ENCODE measurements at places on chromosomes 5 and 9.

DNA sequence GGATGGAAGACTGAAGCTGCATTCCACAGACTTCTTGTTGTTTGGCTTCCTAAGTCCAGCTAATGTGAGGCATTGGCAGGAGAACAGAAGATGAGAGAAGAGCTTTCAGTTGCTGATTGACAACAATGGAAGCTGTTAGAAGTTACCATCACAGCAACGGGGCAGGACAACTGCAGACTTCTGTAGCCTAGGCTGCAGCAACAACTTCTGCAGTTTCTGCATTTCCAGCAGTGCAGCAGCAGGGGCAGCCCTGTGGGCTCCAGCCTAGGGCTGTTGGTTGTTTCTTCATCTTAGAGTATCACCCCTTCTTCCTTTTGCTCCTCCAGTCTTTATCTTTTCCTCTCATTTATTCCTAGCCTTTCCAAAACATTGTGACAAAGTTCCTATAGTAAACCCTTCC, 528.8 kb upstream of the PTGER4 start:
- DNase-seq: no peak

DNA sequence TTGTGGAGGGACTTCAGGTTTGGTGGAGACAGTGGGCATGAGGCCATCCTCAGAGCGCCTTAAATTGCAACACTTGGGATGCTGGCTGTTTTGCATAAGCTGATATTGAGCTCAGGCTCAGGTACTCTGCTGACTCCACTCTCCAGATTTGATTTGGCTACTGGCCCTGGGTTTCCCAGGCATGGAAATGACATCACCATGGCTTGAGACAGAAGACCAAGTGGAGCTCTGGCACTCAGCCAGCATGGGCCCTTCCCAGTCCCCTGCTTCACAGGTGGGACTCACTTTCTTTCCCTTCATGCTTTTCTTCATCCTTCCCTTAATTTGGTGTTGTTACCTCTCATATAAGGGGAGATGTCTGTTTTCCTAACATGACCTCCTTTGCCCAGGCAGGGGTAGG, 72.0 kb upstream of the IL12B start:
- DNase-seq: peak; percentile 31

DNA sequence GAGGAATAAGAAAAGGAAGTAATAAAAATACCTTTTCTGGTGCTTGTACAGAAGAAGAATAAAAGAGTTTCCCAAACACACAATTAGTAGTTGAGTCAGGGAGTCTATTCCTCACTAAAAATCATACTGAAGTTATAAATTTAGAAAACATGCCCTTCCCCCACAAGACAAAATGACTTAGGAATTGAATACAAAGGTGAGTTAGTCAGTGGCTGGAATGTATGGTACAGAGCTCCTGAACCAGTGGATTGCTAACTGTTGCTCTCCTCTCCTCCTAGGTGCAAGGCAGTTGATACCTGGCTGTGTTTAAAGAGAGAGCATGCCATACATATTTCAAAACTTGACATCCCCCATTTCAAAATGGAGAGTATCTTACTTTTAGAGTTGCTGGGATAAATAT, 1.9 kb downstream of the GDA start:
- no peak for DNase-seq

DNA sequence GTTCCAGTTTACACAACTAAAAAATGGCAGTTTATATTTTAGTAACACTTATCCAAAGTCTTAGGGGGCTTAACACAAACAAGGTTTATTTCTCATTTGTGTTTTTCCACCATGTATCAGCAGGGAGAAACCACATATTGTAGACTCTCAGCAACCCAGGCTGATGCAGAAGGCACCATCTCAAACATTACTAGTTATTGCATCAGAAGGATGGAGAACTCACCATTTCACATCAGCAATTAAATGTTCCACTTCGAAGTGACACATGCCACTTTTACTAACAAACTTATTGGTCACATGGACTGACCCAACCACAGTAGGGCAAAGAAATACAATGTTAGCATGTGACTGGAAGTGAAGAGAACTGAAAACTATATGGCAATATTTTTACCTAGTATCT, 22.5 kb upstream of the SMC2 start:
- DNase-seq: no peak

GRCh38 chr5:143790457-143791112, 21.4 kb upstream of the HMHB1 start:
- DNase-seq: peak; percentile 21

DNA sequence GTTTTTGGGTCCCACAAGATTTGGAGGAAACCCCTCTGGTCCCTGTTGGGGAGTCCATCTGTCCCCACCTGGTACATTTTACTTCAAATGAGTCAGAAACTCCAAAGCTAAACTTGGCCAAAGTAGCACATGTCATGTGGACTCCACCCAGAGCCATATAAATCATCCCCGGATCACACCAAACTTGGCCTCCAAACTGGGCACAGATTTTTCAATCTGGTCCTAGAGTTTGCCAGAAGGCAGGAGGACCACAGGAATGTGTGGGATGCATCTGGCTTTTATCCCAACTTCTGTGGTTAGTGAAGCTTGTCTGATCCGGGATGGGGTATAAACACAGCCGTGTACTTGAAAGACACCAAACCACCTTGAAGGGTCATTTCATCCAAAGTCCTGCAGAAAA, 66.3 kb downstream of the MAT2B start:
- DNase-seq: peak; percentile 96

DNA sequence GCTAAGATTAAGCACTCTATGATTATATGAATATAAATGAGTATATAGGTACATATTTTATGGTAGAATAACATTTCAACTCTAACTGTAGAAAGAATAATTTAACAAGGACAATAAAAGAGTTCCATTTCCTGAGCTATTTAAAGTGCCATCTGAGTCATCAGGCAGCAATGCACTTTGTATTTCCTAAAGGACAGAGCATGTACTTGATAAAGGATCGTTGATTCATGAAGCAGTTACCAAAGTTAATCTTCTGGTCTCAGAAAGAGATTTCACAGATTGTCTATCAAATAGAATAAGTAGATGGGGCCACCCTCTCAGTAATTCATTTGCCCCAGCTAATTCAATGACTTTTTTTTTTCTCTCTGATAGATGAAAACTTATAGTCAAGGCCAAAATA, 747.8 kb downstream of the CDH18 start:
- peak; percentile 61 for DNase-seq

GRCh38 chr5:132746954-132747615, at the start of gene CCNI2:
CCNI2 (plus strand) TSS chr5:132747426; CDS start chr5:132747496, 70 bp downstream.
- DNase-seq: peak; percentile 17

- no peak for DNase-seq
These were observed 47.5 kb upstream of the PPARGC1B start for GRCh38 chr5:149682532-149683075.

GRCh38 chr9:6632516-6633183, 12.9 kb downstream of the GLDC start:
- no peak for DNase-seq

DNA sequence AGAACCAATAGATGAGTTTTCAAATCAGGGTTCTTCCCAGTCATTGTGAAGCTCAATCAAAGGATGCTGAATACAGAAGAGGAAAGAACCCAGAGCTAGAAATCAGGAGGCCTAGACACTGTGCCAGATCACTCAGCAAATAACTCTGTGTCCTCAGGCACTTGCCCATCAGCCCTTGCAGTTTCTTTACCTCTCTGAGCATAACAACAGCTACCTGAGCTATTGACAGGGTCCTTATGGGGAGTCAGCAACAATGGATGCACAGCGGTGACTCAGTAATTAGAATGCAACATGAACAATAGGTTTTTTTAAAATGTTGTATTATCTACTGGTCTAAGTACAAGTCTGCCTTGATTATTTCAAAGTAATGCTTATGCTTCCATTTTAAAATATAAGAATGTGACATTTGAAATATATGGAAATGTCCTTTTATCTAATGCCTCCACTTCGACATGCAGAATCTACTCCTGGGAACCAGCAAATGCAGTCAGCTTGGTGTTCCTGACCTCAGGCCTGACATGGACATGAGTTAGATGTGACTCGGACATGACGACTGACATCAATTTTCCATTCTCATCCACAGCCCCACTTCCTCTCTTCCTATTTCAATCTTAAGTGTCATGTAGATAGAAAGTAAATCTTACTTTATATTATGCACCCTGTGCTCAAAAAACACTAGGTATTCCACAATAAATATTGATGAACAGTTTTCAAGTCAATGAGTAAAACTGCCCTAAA, 155.0 kb downstream of the TLE1 start:
- no peak for DNase-seq

GRCh38 chr5:94223235-94223634, 395.2 kb downstream of the KIAA0825 start:
- DNase-seq: no peak
